ENCODE measurements at places on chromosomes 5 and 9.

DNA sequence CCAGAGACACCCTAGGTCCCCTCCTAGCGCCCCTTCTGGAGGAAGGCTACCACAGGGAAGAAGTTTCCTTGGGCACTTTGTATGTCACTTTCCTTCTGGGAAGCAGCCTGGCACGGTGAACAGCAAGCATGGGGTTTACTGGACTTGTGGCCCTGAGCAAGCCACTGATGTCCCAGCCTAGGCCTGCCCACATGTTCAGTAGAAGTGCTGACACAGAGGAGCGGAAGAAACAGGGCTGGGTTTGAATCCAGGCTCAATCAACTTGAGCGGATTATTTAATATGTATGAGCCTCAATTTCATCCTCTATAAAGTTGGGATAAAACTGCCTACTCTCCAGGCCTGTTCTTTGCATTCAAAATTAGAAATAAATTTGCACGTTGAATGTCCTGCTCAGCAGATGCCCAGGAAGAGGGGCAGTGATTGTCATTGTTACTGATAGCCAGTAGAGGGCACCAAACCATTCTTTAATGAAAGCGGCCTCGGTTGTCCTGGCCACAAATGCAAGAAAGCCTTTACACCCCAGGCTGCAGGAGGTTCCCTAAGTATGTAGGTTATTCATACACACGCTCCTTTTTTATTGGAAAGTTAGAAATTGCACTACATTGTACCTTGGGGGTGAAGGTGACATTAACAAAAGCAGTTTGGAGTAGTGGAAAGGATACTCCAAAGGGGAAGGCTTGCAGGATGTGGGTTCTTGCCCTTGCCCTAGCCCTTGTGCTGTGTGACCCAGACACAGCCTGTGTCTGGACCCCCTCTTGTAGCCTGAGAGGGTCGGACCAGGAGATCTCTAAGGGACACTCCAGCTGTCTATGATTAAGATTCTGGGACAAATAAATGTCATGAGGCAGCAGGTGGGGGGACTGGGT lies 13.4 kb upstream of the XPA start:
- DNase-seq, result no peak

DNA sequence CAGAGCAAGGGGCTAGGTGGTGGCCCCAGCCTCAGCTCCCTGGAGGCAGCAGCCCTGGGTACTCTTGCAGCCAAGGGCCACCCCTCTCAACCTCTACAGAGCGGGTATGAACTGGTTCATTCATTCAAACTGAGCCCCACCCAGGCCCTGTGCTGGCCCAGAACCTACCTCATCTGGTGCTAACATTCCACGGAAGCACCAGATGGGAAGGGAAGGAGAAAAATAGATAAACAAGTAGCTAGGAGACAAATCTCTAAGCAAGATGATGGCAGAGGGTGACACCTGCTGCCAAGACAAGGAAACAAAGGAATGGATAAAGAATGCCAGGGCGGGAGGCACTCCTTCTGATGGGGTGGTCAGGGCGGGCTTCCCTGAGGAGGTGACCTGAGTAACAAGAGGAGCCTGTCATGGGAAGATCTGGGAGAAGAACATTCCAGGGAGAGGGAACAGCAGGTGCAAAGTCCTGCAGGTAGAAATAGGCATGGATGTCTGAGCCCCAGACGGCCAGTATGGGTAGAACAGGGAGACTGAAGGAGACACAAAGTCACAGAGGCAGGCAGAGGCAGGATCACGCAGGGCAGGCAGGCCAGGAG lies 6.1 kb downstream of the ST6GALNAC4 start:
- no peak for DNase-seq

DNA sequence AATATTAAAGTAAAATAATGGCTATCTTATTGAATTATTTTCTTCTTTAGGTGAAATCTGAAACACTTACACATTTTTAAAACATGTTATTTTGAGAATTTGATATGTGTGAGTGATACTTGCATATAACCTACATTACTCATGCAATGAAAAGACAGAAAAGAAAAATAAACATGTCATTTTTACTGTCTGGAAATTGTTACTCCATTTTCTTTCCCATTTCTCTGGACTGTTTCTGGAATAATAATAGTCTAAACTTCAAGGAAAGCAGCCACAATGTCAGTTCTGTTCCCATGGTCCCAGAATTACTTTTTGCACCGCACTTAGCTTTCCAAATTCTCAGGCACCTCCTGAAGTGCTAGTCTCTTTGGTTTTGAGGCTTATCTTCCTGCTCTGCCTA lies 145.5 kb downstream of the PRR16 start:
- no peak for DNase-seq

DNA sequence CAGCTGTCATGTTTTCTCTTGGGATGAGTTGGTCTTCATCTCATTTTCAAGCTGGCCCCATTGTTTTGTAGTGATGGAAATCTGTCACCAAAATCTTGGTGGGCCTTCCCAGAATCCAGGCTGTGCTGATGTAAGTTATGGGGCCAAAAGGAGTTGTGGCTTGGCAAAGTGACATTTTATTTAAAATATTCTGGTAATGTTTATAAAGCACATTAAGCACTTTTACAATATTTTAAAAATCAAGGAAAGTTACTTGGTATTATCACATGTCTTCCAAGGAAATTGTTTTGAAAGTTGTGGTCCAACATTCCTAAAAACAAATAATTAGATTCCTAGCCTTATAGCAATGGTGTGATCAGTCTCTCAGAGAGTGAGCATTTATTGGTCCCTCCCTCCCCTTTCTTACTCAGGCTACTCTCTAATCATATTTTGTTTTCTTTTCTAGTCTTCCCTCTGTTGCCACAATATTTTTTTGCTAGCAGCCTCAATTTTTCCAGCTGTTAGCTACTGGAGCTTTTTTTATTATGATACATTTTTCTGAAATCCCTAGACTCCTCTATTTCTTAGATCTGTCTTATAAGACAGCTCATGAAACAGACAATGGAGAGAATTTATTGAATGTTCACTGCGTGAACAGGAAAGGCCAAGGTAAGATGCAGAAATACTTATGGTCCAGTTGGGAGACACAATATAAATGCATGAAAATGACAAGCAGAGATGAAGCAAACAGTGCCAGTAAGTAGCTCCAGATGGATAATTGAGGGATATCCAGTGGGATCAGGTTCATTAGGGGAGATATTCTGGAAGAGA lies 408.1 kb upstream of the ZNF608 start:
- DNase-seq, result no peak

DNA sequence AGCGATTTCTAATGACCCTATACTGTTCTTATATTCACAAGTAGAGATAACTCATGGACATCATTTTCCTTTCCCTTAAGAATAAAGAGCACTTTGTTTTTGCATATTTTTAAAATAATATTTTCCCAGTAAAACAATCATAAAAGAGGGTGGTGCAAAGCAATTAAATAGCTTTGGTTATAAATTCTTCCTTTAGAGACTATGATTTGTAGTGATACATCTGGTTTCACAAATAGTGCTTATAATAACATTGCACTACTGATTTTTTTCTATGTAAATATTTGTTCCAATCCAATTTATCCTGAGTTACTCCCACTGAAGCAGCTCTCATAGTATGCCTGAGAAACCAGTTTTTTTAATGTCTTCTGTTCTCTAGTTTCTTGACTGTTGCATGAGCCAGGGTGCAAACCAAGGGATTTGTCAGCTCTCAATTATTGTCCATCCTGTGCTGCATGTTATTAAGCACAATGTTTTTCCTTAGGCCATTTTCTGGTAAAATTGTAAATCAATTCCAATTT lies 74.7 kb downstream of the LURAP1L start:
- no peak for DNase-seq

DNA sequence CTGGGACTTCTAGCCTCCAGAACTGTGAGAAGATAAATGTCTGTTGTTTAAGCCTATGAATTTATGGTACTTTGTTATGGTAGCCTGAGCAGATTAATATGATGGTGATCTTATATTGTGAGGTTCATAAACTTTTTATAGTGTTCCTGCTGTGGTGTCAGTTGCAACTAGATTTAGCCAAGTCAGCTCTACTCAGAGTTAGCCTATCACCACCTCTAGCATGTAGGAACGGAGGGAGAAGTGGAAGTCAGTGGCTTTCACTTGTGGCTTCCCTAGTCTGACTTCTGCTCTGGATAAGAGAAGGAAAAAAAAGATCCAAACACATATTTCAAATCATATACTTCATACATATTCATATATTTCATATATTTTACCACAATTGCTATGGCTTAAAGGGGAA lies 6.6 kb downstream of the POC5 start:
- no peak for DNase-seq

DNA sequence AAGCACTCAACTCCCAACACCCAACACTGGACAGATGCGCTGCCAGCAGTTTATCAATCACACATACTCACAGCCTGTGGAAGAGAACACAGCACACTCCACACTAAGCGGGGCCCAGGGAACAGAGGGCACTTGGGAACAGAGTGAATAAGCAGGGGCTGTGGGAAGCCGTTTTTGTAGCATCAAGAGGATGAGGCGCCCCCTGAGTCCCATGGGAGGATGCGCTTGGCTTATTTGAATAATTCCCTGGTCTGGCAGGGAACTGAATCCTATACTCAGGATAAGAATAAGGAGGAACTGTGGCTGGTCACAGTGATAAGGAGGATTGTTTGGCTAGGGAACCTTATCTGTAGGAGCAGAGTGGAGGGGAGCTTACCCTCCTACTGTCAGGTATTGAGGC lies 96.1 kb upstream of the DNAH5 start:
- DNase-seq, result no peak

DNA sequence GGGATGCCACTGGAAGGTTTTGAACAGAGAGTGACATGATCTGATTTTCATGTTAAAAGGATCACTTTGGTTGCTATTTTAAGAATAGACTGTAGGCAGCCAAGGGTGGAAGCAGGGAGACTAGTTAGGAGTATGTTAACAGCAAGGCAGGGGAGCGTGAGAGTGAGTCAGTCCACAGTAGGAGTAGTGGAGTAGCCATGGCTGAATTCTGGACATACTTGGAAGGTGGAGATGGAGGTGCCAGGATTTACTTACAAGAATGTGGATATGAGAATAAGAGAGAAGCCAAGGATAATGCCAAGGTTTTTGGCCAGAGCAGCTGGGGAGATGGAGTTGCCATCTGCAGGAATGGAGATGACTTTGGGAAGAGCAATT lies 118.8 kb downstream of the GALNT10 start:
- DNase-seq, result peak; percentile 44

- no peak for DNase-seq
Measured at GRCh38 chr5:153794327-153794726, 244.4 kb downstream of the FAM114A2 start.

DNA sequence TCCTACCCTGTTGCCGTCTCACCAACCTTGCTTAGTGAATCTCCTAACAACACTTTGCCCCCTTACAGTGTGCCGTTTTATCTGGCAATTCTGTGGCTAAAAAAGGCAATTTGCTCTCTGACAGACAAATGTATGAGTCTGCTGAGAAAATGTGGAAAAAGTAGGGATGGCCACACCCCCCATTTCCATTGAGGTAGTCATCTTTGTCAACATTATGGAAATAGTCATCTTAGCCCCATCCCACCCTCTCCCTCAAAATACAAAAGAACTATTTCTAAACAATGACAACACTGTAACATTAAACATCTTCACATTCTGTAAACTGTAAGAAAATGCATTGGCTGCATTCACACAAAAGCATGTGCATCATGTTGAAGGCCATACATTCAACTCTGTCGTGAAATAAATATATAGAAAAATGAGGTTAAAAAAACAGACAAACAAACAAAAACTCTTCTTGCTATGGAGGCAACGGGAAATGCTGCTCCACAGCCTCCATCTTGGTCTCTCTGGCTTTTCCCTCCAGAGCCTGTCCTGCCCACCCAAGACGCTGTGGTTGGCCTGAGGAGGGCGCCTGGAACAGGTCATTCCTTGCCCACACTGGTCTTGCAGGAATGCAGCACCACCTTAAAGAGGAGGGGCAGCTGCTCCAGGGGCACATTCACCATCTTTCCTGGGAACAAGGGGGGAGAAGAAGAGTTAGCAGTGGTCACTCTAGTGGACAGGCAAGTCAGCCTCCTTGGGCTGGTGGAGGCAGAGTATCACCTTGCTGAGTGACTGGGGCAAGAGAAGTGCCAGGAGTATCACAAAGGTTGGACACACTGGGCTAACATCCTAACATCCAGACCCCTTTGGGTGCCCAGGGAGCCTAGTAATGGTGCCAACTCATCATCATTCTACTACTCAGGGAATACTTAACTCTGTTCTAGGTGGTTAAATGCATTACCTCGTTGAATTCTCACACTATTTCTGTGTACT lies 15.2 kb upstream of the NR5A1 start:
- no peak for DNase-seq

DNA sequence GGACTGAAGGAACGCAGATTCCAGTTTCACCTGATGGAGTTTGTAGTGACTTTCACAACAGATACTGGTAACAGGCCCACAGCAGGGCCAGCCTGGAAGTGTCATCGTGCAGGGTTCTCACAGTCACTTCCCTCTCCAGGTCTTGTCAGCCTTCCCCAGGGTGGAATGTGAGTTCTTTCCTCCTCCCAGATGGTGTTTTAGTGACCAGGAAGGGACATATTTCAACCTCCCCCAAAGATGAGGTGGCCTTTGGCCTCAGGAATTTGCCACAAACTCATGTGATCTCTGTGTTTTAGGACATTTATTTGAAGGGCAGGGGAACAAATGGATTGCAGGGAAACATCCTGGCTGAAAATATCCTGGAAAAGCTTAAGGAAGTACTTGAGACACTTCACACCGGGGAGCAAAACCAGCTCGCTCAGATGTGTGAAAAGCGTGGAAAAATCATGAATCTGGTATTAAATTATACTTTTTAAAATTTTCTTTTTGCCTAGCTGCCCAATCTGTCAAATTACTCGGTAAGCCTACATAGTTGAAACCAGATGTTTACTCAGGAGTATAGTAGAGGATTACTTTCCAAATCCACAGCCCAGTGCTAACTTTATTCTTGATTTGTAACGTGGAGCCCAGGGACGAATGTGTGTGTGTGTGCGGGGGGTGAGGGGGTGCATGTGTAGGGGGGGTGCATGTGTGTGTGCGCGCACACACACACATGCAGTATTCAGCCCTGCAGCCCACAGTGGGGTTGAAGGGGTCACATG lies 66.8 kb downstream of the PTPDC1 start:
- no peak for DNase-seq

DNA sequence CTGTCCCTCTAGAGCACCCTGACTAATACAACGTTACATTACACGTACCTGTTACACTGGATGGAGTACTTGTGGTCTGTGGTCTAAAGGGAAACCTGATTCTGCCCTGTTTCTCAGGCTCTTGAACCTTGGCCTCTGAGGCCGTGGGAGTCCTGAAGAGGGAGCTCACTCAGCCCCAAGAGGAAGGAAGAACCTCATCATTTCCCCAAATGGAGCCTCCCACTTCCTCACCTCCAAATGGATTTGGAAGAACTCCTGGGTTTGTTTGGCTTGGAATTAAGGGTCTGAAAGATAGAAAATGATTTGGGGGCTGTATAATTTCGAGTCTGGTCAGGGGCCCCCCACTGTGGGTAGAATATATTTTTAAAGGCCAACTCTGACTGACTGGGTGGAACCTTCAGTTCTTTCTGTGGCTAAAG lies 200.2 kb downstream of the SEMA6A start:
- no peak for DNase-seq

GRCh38 chr5:163943546-163943945 lies 438.1 kb downstream of the MAT2B start:
- DNase-seq, result no peak

DNA sequence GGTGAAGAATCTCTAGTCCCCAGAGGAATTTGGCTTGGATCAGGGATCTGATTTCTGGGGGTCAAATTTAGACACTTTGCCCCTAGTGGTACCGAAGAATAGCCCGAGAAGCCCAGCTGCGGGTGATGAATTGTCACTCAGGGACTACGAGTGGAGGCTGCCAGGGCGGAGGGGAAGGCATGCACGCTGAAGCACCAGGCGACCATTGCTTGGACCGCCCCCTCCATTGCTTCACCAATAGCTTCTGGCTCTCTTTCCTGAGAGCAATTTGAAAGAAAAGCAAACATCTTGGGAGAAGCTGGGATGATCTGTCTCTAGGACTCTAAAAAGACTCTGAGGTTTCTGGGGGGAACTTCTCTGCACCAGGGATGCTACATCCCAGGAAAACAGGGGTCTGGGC lies 137.6 kb downstream of the CRB2 start:
- no peak for DNase-seq
